ENCODE measurements at places on chromosomes 11 and 22.

- no peak for DNase-seq
Measured at GRCh38 chr22:28812516-28812915, 12.1 kb upstream of the XBP1 start.

GRCh38 chr22:17990942-17991341, 33.4 kb downstream of the MICAL3 start:
- DNase-seq: no peak

- DNase-seq: no peak
Measured at GRCh38 chr11:67663532-67664212, 10.8 kb downstream of the ALDH3B2 start.

GRCh38 chr22:32416556-32417085, 4.6 kb upstream of the RTCB start:
- DNase-seq: no peak

GRCh38 chr22:35467681-35468434, 67.9 kb downstream of the MCM5 start:
- no peak for DNase-seq

- no peak for DNase-seq
Measured at GRCh38 chr11:8828580-8829361, 82.2 kb upstream of the AKIP1 start.

DNA sequence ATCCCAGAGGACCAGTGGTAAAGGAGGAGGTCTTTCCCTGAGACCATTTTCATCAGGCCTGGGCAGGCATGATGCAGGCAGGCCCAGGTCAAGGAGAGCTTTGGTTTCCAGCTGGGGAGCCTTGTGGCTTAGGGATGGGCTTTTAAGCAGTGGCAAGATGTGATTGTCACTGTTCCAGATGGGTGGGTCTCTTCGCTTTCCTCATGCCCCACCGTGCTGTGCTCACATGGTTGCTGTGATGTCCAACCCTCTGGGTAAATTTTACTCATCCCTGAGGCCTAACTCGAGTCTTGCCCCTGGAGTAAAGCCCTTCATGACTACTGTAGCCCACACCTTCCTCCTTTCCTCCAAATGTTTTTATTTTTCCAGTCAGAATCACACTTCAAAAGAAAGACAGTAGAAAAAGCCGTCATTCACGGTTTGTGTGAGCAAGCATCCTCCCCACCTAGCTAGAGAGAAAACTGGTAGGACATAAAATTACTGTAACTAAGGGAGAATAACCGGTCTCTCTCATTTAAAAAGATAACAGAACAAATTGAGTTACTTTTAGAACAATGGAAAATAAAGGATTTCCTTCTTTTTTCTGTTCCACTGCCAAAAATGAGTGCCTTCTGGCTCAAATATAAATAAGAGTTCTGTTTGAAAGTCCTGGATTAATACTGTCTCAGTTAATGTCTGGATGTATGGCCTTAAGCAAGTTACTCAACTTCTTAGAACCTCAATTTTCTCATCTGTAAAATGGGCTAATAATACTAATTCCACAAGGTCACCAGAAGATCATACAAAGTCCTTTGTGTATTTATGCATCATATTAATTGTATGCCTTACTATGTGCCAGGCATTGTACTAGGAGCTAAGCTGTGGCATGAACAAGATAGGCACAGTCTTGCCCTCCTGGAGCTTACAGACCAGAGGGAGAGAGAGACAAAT, 84.9 kb downstream of the ME3 start:
- DNase-seq: no peak

DNA sequence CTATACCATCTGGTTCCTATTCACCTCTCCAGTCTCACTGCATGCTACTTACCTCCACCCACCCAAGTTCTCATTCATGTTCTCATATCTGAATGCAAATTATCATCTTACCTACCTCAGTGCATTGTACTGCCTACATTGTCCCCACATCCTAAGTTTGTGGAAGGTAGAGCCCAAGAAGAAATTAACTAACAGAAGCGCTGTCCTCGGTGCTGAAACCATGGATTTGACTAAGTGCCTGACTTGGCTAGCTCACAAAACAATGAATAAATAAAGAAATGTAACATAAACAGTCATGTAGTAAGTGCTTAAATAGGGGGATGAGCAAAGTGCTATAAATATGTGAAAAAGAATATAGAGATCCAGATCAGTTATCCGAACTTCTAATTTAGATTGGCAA, 63.2 kb downstream of the GRIA4 start:
- DNase-seq: no peak
